Natural killer cell treated with Interleukin-12 subunit alpha and Interleukin-12 subunit beta and Interleukin-15 and Interleukin-18, amount 100 ng/mL, for 72 hours (primary cell): ENCODE measurements at places on chromosomes 7 and 10.

DNA sequence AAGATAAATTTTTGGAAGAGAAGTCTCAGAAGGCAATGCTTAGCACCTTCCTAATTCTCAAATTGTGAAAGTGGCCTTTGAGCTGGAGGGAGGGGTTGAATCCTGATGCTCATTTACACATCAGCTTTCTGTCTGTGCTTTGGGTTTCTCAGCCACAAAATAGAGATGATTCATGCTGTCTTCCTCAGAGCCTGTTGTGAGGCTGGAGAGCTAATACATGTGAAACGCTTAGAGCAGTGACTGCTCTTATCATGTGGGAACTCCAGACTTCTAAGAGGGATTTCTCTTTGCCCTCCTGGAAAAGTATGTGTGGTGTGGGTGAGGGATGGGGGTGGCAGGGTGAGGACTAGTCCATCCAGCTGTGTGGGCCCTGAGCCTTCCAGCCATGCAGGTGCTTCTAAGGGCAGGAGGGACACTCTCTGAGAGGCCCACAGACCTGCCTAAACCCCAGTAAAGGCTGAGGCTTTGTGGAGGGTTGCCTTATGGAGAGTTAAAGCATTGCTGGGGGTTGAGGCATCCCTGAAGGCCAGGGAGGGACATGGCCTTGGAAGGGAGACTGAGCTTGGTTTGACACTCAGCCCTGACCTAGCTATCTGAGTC is 4.8 kb upstream of the EVX1 start:
- DNase-seq, result no peak

- no peak for DNase-seq
Observed at GRCh38 chr10:1166828-1167275, 110.7 kb downstream of the WDR37 start.

DNA sequence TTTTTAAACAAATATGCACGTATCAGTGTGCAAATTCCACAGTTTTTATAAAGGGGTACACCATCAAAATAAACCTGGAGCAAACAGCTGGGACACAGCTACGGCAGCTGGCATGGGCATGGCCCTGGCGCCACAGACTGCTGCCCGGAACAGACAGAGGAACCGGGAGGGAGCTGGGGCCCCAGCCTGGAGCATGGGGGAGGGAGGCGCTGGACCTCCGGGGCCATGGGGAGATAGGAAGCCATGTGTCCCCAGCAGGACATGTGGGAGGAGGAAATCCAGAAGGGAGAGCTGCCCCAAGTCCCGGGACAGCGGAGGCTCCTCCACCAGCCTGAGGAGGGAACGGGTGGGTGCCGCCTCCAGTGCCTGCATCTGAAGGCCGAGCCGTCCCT is 180.1 kb downstream of the MAD1L1 start:
- DNase-seq, result no peak

DNA sequence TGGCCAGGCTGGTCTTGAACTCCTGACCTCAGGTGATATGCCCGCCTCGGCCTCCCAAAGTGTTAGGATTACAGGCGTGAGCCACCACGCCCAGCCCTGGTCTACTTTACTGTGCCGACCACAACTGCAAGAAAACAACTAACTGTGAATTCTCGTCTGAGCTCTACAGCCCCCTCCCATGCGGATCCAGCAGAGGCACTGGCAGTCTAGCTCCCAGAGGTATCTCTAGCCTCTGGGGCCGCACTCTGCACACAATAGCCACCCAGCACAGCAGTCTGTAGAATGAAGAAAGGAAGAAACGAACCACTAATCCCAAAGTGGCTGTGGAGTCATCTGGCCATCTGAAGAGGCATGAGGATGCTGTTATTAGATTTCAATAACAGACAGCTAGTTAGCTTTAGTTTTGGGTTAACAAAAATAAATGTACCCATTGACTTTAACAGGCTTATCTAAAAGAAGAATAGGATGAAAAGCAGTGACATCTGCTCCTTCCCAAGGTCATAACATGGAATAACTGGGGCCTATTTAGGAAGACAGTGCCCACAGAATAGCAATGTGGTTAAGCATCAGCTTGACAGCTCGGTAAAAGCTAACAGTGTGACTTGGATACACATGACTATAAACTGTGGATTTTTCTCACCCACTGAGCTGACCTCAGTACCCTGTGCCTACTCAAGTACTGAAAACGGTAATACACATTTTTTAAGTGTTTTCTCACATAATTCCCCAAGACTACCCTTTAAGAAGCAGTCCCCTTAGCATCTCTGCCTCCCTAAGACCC is 131.9 kb downstream of the TNS3 start:
- DNase-seq, result no peak

- no peak for DNase-seq
Observed at GRCh38 chr7:148146346-148146745, 444.2 kb upstream of the C7orf33 start.

DNA sequence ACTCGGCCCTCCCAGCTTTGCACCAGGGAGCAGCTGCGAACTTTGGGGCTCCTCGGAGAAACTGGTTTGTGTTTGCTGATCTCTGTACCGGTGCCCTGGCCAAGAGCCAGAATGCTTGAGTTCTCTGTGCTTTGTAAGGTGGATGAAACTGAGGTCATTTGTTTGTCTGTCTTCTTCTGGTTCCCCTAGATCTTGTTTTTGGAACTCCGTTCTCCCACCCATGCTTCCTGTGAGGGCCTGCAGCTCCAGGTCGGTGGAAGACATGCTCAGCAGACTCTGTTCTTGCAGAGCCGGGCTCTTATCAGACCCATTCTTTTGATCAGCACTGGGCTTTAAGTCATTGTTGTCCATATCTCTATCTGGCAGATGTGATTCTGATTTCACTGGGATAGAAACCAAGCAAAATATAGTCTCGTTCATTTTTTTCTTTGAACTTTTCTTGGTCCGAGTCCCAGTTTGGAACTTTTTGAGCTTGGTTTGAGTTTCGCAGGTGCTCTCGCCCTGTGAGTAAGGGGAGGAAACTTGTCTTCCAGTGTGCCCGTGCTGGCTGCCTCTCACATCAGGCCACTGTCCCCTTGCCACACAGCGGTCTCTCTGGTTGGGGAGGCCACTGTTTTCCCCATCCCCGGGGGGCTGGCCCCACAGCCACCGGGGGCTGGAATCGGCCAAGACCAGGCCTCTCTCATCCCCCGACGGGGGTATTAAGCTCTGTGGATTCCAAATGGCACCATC is 31.2 kb downstream of the JCAD start:
- no peak for DNase-seq

DNA sequence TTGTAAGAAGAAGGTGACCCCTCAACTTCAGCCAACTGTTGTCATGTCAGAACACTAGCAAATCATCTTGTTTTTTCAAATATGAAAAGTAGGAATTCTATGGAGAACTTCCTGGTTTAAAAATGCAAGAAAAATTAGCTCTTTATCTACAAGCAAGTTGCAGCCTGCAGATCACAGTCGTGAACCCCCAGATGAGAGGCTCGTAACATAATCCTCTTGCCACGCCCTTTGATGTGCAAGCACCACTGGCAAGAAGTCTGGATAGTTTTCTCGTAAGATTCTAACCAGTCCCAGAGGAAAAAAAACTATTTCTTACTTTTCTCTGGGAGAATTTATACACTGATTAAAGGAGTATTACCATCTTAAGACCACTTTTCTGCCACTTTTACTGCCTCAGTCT is 132.3 kb downstream of the DPY19L1 start:
- no peak for DNase-seq

DNA sequence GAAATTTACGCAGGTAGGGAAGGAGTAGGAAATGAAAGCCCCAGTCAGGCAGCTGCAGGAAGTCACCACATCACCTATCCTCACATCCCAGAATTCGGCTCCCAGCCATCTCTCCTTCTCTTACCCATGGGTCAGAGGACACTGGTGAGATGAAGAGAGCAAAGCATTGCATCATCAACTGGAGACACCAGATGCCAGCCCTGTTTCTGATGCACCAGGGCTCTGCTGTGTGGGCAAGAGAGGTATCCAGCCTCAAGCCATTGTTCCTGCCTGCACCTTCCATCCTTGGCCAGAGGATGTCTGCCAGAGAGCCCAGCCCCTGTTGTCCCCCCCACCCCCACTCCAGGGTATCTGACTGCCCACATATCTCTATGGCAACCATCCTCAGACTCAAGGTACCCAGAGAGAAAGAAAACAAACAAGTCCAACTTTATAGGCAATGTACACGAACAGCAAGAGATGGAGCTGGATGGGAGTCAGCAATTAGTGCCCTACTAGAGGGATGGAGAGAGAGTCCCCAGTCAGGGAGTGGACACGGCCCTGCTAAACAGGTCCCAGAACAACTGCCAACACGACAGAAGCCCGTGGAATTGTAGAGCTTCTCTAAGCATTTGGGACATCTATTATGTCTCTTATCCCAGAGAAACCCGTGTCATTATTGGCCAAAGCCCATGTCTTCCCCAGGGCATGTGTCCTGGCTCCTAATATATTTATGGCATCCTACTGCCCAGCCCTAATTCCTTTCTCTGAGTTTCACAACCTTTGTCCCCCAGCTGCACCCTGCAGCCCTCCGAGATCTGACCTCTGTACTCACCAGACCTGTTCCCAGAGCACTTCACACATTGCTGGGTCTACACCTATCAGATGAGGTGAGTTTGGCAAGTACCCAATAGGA is 2.8 kb downstream of the CAMK2G start:
- no peak for DNase-seq

- no peak for DNase-seq
Observed at GRCh38 chr10:17708821-17709220, 43.2 kb upstream of the TMEM236 start.

DNA sequence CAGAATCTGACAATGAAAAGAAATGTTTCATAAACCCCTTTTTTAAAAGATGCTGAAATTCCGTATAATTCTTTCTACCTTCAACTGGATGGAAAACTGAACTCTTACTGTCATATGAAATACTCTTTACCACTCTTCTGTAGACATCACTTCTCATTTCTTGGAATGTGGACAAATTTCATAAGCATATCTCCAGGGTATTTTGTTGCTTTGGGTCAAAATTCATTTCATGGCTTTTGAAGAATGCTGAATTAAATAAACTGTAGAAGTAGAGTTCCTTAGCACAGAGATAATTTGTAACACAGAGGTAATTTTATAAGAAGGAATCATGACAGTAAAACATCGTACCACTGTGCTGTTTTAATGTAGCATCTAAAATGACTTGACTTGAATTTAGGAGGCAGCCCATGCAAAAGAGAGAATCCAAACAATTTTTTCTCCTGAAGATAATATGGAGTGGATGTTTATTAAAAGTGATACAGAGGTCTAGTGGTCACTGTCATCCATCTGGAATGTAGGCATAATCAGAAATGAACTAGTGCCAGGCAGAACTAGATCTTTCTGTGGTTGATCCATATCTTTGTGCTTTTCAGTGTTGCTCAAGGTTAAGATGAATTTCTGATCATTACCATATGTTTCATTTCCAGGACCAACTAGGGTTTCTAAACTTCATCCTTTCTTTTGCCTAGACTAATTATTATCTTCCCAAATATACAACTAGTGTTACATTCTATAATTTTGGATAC is 492.0 kb downstream of the KIF20B start:
- DNase-seq, result no peak

DNA sequence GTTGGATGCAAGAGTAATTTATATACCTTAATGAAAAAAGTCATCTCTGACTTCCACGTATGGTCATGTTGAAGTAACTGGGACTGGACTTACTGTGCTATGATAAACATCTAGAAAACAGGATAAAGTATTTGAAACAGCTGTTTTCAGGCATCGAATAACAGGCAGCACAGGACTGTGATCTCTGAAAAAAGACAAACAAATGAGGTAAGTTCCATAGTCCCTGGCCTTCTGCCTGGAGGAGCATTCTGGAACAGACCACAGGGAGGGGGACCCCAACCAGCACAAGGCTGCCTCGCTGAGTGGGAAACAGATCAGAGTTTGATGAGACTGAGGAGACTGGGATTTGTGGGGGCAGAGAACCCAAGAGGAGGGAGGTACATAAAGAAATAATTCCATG is 89.1 kb upstream of the HABP2 start:
- no peak for DNase-seq

DNA sequence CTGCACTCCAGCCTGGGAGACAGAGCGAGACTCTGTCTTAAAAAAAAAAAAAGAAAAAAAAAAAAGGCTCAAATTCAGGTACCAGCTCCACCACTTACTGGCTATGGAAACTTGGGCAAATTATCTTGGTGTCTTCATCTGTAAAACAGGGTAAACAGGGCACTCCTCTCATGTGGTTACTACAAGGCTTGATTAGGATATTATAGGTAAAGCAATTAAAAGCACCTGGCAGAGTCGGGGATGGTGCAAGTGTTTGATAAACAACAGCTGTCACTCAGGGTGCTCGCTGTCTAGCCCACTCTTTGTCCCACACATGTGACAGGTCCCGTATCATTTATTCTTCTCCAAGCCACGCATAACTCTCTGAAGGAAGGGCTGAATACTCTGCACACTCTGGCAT is 96.9 kb downstream of the SORBS1 start:
- no peak for DNase-seq

- DNase-seq, result no peak
Observed at GRCh38 chr7:17027143-17027788, 145.5 kb upstream of the AGR3 start.

DNA sequence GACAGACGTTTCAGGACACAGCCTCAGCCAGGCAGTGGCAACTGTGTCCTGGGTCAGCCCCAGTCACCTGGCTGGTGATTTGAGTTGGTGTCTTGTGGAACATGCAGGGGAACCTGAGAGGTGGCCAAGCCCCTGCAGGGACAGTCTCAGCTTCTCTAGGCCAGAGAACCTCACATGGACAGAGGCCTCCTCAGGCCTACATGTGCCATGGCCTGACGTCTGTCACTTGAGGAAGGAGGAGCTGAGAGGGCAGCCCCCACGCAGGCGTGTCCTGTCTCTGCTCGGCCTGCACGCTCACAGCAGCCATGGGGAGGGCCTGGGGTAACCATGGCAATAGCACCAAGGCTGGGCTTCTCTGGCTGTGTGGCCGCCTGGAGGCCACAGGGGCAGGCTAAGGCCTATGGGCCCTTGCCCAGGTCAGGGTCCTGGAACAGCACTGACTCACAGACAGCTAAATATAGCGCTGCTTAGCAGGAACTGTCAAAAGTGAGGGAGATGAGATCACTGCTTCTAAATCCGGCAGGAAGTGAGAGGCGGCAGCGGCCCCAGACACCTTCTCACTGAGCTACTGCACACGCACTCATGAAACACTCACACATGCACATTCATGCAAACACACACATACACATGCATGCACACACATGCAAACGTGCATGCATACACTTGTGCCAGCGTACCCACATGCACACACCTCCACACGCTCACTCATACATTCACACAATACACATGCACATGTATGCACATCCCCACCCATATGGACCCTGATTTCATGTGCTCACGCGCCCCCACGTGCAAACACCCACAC is 57.0 kb downstream of the YKT6 start:
- DNase-seq, result peak; percentile 93

DNA sequence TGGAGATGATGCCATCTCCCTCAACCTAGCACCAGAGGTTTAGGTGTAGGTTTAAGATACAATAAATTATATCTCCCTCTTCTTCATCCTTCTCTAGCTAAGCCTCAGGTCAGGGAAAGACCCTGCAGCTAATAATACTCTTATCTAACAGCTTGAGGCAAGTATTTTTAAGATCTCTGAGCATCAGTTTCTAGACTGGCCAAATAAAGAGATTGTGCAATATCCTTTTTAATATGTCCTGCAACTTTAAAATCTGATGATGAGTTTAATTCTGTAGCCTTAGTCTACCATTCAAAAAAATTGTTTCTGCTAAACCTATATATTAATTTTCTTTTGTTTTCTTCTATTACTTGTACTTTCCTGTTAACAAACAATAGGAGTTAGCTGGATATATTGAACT is 850.8 kb downstream of the GRM8 start:
- DNase-seq, result no peak
